ENCODE measurements at places on chromosomes 16 and 17.

DNA sequence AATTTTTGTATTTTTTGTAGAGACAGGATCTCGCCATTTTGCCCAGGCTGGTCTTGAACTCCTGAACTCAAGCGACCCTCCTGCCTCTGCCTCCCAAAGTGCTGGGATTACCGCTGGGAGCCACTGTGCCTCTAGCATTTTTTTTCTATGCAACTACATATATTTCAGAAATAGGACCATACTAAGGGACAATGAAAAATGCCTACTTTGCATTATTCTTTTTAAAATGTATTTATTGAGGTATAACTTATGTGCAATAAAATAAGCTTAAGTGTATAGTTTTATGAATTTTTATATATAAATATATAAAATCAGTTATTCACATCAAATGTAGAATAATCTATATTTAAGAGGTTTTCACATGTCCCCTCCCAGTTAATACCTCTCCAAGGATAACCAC is 38.1 kb downstream of the KATNIP start:
- no peak for DNase-seq

DNA sequence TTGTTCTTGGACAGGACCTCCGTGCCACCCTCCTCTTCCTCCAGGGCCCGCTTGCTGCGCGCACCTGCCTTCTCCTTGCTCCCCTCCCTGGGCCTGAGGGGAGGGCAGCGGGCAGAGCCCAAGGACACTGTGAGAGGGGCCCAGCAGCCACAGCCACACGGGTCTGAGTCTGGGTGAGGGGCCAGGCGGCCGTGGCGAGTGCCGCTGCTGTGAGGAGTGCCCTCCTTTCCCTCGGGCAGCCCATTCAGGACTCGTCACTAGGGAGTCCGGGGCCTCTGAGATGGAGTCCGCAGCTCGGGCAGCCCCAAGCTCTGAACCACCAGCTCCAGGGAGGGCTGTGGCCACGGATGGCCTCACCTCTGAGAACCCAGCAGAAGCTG is 5.6 kb downstream of the DUS1L start:
- DNase-seq, result no peak

DNA sequence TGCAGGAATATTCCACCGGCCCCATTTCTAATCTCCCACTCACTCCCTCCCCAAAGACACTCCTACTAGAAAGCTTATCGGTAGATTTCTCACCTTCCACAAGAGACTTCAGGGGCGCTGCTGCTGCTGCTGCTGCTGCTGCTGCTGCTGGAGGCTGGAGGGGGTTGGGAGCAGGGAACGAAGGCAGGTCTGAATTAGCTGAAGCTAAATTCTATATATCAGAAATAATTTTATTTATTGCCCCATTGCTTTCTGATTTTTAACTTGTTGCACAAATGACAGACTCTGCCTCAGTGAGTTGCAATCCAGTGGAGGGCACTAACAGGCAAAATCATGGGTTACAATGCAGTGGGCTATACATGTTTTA is 25.8 kb upstream of the HLF start:
- no peak for DNase-seq

- no peak for DNase-seq
Observed at GRCh38 chr17:38428643-38429371, 543 bp downstream of the ARHGAP23 start.

- no peak for DNase-seq
Observed at GRCh38 chr17:73906896-73907870, 262.9 kb upstream of the SDK2 start.

GRCh38 chr17:75068750-75069149 is 19.0 kb upstream of the SLC16A5 start:
- no peak for DNase-seq

DNA sequence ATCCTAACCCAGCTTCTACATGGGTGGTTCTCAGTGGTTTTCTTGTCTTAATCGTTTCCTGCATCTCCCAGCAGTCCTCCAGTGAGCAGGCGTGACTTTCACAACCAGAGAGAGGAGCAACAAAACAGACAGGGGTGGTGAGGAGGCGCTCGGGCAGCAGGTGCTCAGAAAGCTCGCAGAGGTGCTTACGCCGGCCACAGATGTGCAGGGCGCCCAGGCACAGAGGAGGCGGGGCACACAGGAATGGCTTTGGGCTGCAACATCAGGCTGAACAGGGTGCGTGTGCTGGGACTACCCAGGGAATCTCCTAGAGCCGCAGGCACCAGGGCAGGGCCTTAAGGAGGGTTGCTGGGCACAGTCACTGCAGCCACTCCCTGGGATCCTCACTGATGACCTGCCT is 32.6 kb downstream of the KLHDC4 start:
- DNase-seq, result no peak

DNA sequence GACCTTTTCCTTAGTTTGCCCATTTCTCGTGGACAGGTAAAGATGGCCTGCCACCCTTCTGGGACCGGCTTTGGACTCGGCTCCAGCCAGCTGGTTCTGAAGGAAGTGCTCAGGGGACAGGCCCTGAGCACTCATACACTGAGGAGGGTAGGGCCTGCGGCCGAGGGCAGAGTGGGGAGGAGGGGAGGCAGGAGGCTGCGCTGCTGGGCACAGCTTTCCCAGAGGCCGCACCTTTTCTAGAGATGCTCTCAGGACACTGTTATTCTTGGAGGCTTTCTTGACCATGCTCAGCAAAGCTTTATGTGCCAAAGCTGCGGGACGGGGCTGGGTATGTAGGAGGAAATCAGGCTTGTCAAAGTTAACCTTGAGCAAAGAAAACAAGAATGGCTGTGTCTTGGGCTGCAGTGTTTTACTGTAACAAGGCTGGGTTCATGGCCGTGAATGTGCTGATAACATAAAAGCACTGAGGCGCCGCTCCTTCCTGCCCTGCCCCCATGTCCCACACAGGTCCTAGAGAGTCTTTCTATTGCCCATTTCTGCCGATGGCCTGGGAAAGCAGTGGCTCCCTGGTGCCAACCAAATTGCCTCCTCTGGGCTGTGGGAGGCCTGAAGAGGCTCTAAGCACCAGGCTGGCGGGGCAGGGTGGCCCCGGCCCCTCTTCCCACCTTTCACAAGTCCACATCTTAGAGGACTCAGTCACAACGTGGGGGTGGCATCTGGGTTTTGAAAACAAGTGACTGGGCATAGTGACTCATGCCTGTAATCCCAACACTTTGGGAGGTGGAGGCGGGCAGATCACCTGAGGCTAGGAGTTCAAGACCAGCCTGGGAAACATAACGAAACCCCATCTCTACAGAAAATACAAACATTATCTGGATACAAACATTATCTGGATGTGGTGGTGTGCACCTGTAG is 22.3 kb upstream of the TIMP2 start:
- DNase-seq, result no peak

- DNase-seq, result no peak
Observed at GRCh38 chr16:4316108-4316863, 419 bp downstream of the GLIS2 start.

GRCh38 chr17:79536212-79536840 is 74.5 kb downstream of the RBFOX3 start:
- no peak for DNase-seq

DNA sequence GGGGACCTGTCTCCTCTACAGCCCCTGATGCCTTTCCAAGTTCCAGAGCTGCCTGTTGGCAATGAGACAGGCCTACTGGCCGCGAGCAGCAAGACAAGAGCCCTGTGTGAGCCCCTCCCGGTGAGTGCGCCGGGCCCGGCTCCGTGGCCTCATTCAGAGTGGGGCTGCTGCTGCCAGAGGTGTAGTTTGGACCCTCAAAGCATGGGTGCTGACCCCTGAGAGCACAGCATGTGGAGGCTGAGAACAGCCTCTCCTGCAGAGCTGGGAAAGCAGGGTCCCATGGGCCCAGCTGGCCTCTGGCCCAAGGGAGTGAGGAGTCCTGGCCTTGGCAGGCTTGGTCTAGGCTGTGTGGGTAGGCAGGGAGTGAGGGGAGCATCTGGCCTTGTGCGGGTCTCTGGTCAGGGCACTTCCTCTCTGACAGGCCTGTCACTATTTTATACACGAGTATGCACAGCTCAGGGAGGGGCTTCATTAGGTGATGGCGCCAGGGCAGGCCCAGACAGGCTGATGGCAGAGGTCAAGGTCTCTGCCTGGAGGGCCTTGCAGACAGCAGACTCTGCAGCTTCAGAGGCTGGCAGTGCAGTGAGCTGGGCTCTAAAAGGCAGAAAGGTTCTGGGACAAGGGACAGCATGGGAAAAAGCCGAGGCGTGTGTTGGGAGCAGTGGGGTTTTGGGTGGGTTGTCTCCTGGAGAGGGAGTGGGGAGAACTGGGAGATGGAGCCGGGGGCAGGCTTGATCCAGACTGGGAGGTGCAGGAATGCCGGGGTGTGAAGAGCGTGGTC is 43.4 kb downstream of the ADCY7 start:
- DNase-seq, result no peak

GRCh38 chr17:280901-281300 is 71.7 kb downstream of the RPH3AL start:
- DNase-seq, result no peak

- DNase-seq, result no peak
Observed at GRCh38 chr16:31186176-31186575, 6.2 kb downstream of the FUS start.

DNA sequence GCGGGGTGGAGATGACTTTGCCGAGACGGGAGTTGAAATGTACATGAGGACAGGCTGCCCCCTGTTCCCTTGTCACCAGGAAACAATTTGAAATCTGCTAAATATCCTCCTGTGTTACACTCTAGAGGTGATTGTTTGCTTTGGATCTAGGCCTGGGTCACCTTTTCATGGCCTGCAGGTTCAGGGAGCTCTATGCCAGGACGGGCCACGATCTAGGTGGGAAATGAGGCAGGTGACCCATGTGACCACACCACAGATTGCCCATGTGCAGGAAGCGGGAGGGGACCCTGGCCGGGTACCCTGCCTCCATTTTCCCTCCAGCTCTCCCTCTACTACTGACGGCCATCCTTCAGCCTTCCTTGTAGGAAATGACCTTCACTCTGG is 43.4 kb downstream of the MEAK7 start:
- DNase-seq, result no peak

DNA sequence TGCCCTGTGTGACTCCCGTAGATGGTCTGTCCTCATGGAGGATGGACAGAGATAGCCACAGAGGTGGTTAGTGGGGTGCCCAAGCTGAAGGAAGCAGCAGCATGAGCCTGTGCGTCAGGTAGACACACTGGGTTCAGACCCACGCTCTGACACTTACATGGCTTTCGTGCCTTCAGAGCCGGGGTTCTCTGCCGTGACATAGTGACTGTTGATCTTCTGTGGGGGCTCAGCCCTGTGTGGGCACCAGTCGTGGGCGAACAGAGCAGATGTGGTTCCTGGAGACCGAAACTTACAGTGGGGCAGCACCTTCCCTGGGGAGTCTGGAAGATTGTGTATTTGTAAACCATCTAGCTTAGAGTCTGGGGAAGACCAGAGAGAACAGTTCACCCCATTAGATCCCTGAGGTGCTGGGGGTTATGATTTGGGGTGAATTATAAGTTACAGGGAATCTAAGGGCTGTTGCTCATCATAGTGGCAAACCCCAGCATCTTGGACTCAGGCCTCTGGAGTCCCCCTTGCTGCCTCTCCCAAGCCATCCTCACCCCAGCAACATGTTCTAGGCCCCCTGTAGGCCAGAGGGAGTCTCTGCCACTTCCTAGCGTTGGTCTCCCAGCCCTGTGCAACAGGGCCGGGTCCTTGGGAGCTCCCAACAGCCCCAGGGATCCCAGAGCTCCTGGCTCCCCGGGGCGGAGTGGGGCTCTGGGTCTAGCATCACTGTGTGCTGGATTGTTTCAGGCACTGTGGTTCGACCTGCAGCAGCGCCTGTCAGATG is 28.6 kb downstream of the NECAB2 start:
- DNase-seq, result no peak

DNA sequence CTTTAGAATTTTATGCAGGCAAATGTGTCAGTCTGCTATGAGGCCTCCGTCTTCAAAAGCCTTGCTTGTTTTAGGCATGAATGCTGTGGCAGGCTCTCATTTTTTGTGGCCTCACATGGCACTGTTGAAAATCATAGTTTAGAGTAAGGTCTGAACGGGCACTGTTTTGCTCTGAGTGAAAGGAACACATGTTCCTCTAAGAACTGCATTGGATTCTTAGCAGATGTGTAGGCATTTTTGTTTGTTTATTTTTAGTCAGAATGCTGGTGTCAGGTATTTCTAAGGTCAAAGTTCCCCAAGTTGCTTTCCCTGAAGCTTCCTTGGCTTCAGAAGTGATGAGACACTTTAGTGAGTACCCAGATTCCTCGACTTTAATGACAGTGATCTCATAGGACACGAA is 173.7 kb downstream of the HS3ST3B1 start:
- DNase-seq, result no peak

DNA sequence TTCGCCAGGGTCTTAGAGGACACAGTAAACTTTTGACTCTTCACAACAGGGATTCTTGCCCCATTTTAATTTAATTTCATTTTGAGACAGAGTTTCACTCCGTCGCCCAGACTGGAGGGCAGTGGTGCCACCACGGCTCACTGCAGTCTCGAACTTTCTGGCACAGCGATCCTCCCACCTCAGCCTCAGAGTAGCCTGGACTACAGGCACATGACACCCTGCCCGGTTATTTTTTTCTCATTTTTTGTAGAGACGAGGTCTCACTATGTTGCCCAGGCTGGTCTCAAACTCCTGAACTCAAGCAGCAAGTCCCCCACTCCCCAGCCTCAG is 329 bp upstream of the NLE1 start:
- no peak for DNase-seq

- no peak for DNase-seq
Observed at GRCh38 chr17:82361885-82362633, 3.0 kb downstream of the TEX19 start.

GRCh38 chr17:66417300-66417719 is 114.9 kb downstream of the PRKCA start:
- no peak for DNase-seq

- DNase-seq, result no peak
Observed at GRCh38 chr17:62704381-62704971, 77.0 kb downstream of the MRC2 start.
